ENCODE measurements at places on chromosomes 7 and 10.

- DNase-seq = no peak
Measured at GRCh38 chr7:43353902-43354301, 229.0 kb upstream of the STK17A start.

GRCh38 chr10:96325719-96326373 lies 21.6 kb downstream of the DNTT start:
- no peak for DNase-seq

- no peak for DNase-seq
Measured at GRCh38 chr7:117875566-117875965, 2.3 kb upstream of the CTTNBP2 start.

DNA sequence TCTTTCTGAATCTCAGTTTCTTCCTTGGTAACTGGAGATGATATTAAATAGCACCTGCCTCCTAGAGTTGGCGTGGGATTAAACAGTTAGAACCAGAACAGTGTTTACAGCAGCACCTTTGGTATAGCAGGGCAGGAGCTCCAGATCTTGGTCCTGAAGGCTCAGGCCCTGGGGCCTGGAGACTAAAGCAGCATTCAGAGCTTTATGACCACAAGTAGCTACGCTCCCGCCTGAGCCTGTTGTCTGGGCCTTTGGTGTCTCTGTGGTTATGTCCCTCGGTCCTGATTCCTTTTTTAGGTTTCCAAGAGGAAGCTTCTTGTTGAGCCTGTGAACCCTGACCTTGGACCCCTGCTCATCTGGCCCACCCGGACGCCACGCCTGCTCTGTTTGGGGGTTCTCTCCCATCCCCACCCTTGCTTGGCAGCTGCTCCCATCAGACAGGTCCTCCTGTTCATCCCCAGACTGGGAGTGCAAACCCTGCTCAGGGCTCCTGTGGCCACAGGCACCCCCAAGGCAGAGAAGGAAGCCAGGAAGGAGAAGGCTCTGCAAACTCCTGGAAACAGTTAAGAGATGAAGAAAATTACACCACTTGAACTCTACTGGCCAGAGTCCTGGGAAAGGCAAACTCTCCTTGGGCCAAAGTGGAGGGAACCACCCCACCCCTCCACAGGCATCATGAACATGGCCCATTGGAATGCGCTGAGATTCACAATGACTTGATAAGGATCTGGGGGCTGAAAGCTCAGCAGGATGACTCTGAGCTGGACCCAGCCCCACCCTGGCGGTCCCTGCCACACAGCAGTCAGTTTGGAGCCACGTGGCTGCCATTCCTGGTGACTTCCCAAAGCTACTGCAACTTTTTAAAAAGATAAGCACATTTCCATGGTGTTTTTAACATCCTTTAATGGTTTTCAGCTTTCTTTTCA lies 50.1 kb upstream of the TMEM72 start:
- DNase-seq = no peak

DNA sequence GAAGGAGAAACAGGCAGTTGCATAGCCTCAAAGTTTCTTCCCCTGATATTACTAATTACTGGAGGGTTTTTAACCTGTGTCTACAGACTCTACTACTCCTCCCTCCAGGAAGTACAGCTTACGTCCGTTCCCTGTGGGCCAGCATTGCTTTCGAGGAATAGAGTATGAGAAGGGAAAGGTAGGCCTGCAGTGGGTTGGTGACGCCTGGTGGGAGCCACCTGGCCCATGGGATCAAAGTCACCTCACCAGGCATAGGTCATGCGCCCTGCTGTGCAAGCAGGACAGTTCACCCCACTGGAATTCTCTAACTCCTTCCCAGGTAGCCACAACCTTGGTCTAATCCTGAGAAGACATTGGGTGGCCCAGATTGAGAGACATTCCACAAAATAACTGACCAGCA lies 29.8 kb downstream of the LMTK2 start:
- DNase-seq = no peak

GRCh38 chr7:142389544-142389943 lies 131.7 kb upstream of the PRSS58 start:
- DNase-seq = no peak

- no peak for DNase-seq
Measured at GRCh38 chr7:98206451-98207330, 4.5 kb upstream of the BHLHA15 start.

DNA sequence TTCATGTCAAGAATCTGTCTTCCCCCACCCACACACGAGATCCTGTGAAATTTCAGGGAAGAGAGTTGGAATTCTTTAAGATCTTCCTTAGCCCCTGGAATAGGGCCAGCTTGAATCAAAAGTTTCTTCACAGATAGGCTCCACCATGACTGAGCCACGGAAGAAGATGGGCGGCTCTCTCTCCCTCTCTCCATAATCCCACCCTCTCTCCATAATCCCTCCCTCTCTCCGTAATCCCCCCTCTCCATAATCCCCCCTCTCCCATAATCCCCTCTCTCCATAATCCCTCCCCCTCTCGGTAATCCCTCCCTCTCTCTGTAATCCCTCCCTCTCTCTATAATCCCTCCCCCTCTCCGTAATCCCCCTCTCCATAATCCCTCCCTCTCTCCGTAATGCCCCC lies 20.4 kb downstream of the SHH start:
- DNase-seq = no peak
